ENCODE measurements at places on chromosomes 12 and 14.
A peak's percentile ranks its signal among the peaks of the same experiment; 100 is the strongest.

DNA sequence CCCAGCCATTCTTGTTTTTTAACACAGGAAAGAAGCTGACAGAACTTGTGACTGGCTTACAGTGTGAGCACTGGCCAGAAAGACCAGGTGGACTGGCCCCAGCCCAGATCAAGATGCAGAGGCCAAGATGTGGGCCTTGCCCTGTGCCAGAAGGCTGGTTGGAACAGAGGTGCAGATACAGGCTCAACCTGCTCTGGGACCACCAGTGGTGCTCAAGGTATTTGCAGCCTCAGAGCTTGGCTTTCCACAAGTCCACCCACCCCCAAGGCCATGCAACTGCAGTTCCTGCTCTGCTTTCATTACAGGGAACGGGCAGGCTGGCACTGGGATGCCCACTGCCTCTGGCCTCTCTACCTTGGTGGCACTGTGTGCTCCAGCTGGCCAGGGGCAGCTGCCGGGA lies 23.3 kb downstream of the ZFC3H1 start:
- no peak for DNase-seq

DNA sequence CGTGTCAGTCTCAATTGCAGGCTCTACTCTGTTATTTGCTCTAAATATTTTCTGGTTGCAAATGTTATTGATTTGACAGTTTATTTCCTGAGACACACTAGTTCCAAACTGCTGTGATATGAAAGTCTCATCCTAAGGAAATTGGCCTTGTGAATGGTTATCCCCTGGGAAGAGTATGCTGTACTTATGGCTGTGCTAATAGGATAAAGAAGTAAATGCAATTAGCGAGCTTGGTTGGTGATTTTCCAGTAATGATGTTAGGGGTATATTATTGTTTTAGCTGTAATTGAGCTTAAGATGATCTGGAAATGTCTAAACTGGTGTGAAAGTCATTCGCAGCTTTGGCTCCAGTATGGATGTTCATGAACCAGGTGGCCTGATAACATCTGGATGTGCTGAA lies 197.9 kb downstream of the SUDS3 start:
- no peak for DNase-seq

GRCh38 chr12:95884998-95885397 lies 26.2 kb downstream of the SNRPF start:
- DNase-seq = peak; percentile 48

GRCh38 chr12:57674691-57675090 lies 19.2 kb upstream of the OS9 start:
- DNase-seq = no peak

DNA sequence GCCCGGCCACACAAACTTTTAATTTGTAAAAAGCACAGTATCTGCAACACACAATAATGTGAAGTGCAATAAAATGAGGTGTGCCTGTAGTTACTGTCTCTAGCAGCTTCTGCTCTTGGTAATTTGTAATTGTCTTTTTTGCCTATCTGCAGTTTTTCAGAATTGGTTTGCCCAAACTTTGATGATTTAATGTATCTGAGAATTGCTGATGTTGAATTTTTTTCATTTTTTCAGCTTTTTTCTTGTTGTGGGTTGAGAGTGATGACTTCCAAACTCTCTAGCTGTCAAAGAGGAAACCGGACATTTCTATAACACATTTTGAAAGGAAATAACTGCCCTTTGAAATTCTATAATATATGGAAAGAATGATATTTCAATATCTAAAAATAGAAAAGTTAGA lies 236.9 kb downstream of the RERGL start:
- DNase-seq = no peak

DNA sequence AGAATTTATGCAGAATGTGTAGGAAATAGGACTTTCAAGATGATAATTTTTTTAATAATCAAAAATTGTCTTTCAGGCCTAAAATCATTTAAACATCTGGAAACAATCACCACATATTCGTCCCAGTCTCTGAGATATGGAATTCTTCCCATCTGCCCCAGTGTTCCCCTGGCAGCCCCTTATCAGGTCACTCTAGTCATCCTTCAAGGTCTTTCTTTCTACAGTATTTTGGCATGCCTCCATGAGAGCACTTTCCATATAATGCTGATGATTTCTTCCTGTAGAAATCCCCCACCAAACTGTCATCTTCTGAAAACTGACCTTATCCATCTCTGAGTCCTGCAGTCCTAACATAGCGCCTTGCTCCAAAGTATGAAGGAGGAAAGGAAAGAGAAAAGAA lies 422.1 kb downstream of the RPS29 start:
- no peak for DNase-seq

DNA sequence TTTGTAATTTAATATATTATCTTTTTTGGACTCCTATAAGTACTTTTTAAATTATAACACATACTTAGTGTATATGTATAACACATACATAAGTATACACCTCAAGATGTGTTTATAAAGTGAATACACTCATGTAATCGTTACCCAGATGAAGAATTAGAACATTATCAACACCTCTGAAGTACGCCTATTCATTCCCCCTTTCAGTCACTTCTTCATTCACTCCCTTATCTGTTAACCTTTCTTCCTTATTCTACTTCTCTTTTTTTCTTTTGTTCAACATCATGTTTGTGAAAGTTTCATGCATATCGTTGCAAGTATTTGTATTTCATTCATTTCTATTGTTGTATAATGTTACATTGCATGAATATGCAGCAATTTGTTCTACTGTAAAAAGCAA lies 98.5 kb downstream of the ARID2 start:
- DNase-seq = no peak

DNA sequence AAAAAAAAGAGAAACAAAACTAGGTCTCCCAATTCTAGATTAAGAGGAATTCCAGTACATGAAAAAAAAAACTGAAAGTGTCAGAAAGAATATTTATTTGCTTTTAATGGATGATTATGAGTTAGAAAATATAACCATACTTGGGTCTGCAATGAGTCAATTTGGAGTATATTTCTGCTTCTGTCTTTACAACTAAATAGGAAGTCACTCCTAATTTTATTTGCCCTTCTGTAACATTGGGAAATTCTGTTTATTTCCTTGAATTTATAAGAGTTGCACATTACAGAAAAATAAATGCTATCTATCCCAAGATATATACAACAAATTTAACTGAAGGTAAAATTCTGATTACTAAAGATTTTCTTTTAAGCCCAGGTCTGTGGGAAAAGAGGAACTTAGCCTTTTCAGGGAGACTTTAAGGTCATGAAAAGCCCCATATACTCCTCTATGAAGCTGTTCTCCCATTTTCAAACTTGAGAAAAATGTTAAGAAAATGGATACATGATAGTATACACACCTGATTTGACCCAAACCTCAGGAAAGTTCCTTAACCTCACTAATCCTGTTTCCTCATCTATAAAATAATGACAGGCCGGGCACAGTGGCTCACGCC lies 7.2 kb downstream of the SINHCAF start:
- DNase-seq = no peak

GRCh38 chr14:28774764-28775735 lies 8.5 kb downstream of the FOXG1 start:
- no peak for DNase-seq

GRCh38 chr12:49537231-49537751 lies 1.5 kb upstream of the KCNH3 start:
- DNase-seq = no peak

GRCh38 chr14:90674716-90675115 lies 141.5 kb downstream of the TTC7B start:
- DNase-seq = no peak

DNA sequence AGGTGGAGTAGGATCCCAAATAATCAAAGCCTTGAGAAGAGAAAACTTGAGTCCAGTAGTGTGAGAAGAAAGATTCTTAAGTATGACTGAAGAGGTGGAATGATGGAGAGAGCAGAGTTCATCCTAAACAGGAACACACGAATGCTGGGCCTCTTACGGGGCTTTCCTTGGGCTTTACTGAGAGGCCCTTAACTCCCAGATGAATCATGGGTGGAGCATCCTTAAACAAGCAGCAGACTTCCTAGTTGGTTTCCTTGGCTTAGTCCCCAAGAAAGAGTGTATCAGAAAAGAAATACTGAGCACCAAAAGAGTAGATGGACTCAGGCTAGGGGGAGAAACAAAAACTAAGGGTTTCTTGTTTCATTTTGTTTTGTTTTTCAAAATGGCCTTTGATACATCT lies 132.5 kb downstream of the GPR135 start:
- peak; percentile 94 for DNase-seq

GRCh38 chr12:132153501-132154340 lies 9.5 kb downstream of the NOC4L start:
- peak; percentile 67 for DNase-seq

- peak; percentile 70 for DNase-seq
Observed at GRCh38 chr14:39322807-39323206, 89.1 kb downstream of the MIA2 start.

GRCh38 chr14:87331991-87332390 lies 661.0 kb downstream of the GALC start:
- no peak for DNase-seq

Data from EH (cell line).